ENCODE measurements at places on chromosomes 6 and 20. TPM values are rescaled to one million over a fixed set of nuclear protein-coding genes. Genes with fewer than 3 reads are reported as not detected.

GPR6 gene
- total RNA-seq, result not detected

TRIM31 gene
- total RNA-seq, result not detected

PI16 gene
- under 0.01 TPM for total RNA-seq

SLC35D3 gene
- total RNA-seq, result not detected

GRM1 gene
- not detected for total RNA-seq

DNMT3B gene
- 1.3 TPM for total RNA-seq

CGA gene
- not detected for total RNA-seq

TXNDC5 gene
- total RNA-seq, result 418 TPM

NMBR gene
- not detected for total RNA-seq

CD24 gene
- total RNA-seq, result 0.28 TPM

MAFB gene
- not detected for total RNA-seq

RAD21L1 gene
- under 0.01 TPM for total RNA-seq

OPN5 gene
- not detected for total RNA-seq

CST5 gene
- total RNA-seq, result not detected

JPH2 gene
- 0.83 TPM for total RNA-seq

HUS1B gene
- total RNA-seq, result 0.56 TPM

GLP1R gene
- total RNA-seq, result not detected

ZBTB12 gene
- total RNA-seq, result 2.5 TPM

Measured in IMR-90 (cell line).